ENCODE measurements at places on chromosomes 7 and 10. TPM values are rescaled to one million over a fixed set of nuclear protein-coding genes. Genes with fewer than 3 reads are reported as not detected.
A peak's percentile ranks its signal among the peaks of the same experiment; 100 is the strongest.

- peak; percentile 45 for ATAC-seq
These were observed 395.1 kb upstream of the GALNT17 start for GRCh38 chr7:70736715-70737460.

- no peak for ATAC-seq
These were observed 303.5 kb downstream of the OTUD1 start for GRCh38 chr10:23742368-23742767.

DNA sequence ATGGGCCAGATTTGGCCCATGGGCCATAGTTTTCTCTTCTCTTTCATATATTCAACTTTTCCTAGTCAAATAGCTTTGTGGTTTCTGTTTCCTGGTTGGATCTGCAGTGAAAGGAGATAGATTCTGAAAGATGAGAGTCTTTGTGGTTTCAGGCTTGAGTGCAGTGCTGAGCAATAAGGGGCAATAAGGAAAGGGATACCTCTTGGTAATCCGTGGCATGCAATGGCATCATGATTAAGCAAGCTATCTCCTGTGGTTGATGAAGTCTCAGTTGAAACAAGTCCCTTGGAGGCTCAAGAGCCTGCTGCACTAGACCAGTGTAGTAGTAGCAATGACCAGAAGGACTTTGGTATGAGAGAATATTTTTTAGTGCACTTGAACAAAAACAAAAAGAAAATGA lies 187.7 kb upstream of the CNTNAP2 start:
- no peak for ATAC-seq

DNA sequence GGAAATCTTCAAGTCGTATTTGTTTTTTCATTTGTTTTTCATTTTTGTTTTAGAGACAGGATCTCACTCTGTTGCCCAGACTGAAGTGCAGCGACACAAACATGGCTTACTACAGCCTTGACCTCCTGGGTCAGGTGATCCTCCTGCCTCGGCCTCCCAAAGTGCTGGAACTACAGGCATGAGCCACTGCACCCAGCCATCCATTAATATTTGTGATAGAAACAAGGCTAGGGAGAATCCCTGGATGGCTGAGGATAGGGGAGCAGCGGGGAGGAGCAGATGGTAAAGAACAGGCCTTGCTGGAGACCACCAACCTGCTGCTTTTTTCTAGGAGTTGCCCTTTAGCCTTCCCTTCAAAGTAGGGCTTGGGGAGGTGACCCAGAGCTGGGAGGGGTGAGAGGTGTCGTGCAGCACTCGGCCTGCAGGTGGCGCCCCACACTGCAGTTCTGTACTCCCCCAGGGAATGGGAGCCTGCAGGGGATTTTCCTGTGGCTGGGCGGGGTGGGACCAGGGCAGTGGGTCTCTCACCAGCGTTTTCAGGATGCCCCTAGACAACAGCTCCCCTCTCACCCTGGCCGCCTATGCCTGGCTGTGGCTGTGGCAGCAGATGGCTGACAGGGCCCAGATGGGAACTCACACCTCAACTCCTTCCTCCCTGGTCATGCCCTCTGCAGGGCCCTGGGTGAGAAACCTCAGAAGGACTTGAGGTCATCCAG lies 12.6 kb upstream of the CDH23 start:
- ATAC-seq = peak; percentile 89

DNA sequence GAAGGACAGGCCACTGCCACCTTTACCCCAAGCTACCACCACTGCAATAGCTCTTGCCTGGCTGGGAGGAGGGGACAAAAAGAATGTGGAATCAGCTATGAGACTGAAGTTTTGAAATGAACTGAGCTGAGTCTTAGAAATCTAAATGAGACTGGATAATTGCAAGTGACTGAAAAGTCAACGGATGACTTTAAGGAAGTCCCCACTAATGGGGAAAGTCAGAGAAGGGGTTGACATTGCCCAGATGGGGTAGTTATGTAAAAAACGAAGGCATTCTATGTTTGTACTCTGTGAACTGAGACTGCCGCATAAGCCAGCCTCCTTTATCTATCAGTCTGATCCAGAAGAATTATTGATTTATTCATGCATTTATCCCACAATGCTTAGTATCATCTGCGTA lies 67.2 kb downstream of the RBM20 start:
- no peak for ATAC-seq

- ATAC-seq = no peak
These were observed 54.3 kb downstream of the BMS1 start for GRCh38 chr10:42836771-42837468.

DNA sequence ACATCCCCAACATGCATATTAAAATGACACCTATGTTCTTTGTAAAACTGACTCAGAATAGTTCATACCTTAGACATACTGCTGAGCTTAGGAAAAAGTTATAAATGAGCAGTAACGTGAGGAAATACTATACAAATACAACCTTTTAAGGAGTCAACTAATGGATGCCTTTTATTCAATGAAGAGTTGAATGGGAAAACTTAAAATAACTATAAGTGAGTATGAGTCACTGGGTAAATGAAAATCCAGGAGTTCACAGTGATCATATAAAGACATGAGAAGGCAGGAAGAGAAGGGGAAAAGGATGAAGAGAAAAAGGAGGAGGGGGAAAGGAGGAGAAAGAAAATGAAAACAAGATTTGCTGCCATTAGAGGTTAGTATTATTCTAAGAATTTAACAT lies 157.8 kb upstream of the PCDH15 start:
- no peak for ATAC-seq

GRCh38 chr7:131522325-131522930 lies 34.0 kb downstream of the PODXL start:
- no peak for ATAC-seq

- ATAC-seq = no peak
These were observed 1.4 kb downstream of the CPA4 start for GRCh38 chr7:130294314-130294713.

GRCh38 chr10:50946991-50947781 lies 61.8 kb upstream of the A1CF start:
- ATAC-seq = no peak

DNA sequence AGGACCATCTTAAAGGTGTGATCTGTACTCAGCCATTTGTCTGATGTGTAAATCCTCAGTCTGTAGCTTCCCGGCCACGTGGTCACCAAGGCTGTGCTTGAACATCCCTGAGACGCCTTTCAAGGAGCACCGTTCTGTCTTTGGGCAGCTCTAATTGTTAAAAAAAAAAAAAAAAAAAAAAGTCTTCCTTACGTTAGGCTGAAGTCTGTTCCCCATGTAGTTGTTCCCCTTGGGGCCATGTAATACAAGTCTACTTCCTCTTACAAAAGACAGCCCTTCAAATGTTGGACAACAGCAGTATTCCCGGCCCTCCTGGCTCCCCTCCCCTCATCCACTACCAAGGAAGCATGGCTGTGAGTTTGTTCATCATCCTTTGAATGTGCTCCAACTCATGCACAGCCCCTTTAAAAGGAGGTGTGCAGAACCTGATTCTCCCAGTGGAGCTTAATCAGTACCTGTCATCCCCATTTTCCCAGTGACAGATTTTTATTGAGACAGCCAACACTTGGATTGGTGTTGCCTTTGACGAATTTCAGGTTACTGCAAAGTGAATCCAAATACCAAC lies 392.2 kb upstream of the GALNT17 start:
- ATAC-seq = no peak

- ATAC-seq = no peak
These were observed 28.2 kb downstream of the ADK start for GRCh38 chr10:74179111-74179710.

DNA sequence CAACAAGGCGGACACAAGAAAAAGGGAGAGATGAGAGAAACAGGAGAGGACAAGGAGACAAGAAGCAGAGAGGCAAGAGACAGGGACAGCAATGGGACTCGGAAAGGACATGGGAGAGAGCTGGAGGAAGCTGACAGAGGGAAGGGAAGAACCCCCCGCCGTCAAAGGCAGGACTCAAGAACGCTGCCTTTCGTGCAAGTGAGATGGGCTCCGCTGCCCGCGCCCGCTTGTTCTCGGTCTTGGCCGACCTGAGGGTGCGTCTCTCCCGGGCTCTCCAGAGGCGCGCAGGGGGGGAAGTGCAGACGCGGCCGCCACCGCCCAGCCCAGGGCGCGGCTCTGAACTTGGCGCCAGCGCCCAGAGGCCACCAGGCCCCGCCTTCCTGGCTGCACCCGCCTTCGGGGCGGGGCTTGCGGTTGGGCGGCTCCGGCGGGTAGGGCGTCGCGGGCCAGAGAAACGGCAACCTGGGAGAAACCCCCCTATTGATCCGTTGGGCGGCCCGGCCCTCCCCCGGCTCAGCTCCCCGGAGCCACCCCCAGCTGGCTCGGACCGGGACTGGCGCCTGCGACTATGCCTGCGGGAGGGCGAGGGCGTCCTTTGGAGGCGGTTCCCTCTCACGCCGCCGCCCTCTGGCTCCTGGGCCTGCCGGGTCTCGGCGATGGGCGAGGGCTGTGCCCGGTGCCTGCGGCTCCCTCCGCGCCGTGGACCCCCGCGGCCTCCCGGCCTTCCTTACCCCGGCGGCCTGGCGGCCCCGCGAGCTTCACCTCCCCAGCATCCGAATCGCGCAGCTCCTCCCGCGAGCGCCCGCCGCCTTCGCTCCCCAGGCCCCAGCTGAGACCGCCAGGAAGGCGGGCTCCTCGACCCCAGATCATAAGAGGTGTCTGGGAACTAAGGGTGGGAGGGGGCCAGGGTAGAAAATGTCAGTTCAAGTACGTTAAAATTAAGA lies 2.2 kb upstream of the ANTXRL start:
- ATAC-seq = peak; percentile 90

GRCh38 chr7:114799628-114800028 lies 122.3 kb upstream of the MDFIC start:
- ATAC-seq = no peak

- ATAC-seq = peak; percentile 89
These were observed 141.1 kb upstream of the PCBD1 start for GRCh38 chr10:71029411-71029892.

DNA sequence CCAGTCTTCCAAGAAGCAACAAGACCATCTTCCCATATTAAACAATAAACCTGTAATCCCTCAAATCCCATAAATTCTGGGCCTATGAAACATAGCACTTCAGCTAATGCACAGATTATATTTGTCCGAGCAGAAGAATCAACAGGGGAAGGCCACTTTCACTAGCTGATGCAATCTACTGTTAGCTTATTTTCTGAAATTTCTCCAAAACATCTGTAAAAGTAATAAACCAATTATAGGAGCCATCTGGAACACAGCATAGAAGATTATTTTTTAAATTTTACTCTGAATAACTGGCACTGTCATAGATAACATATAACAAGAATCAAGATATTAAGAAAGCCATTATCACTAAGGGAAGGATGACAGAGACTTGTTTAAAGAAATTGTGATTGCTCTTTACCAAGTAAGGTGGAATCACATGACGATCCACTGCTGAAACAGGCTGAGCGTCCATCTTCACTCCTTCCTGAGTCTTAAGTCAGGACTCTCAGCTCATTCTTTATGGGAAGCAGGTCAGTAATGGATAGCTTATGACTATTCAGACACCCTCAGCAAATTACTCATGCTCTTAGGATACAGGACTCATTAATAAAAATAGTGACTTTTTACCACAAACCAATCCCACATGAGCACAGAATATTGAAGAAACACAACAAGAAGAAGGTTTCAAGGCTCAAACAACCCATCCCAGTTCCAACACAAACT lies 719.5 kb downstream of the XPNPEP1 start:
- peak; percentile 27 for ATAC-seq

GRCh38 chr7:98464558-98464940 lies 63.7 kb upstream of the BAIAP2L1 start:
- ATAC-seq = no peak

- ATAC-seq = no peak
These were observed 172.1 kb downstream of the CYP26A1 start for GRCh38 chr10:93245779-93246178.

GRCh38 chr10:114550756-114551635 lies 107.1 kb downstream of the ABLIM1 start:
- ATAC-seq = no peak

- ATAC-seq = peak; percentile 22
These were observed 3.7 kb downstream of the NRP1 start for GRCh38 chr10:33330543-33331378.

DNA sequence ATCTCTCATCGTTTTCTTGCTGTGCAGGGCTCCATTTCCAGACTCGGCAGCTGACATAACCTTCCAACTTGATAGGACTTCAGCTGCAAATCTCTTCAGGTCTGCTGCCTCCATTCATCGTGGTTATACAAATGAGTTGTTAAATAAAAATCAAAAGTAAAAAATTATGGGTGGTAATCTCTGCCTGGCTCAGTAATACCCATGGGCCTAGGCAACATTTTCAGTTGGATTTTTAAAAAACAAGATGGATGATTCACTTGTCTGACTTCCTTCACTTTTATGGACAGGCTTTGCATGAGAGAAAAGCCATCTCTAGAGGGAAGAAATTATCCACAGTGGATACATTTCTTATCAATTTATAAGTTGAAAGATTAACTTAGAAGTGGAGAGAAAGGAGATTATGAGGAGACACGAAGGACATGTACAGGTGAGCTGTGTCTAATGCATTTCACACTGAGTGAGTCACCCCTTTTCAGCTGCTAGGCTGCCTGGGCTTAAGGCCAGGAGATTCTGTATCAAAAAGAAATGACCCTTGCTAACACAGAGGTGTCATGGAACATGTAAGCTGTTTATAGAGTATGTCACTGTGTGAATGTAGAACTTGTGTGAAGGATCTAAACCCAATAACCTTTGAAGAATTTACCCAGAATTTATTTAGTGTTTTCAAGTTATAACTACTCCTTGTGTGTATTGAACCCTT lies 495.1 kb downstream of the AUTS2 start:
- peak; percentile 59 for ATAC-seq

GRCh38 chr7:116500078-116500853 lies 728 bp downstream of the CAV2 start:
- ATAC-seq = peak; percentile 29

DNA sequence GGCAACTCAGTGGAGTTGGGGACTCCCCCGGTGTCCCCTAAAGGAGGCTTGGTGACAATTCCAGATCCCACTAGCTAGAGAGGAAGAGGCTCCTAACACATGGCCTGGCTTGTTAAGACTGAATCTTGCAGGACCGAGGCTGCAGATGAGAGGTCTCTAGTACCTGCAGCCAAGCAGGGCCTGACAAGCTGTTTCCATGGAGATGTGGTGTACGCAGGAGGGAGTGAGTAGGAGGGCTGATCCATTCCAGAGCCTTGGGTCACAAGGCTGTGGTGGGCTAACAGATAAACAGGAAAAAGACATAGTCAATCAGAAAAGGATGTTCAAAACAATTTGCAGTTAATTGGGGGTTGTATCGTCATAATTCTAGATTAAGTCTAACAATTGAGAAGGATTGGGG lies 77.3 kb upstream of the MKLN1 start:
- peak; percentile 99 for ATAC-seq

Gene TFEC
- total RNA-seq = 2.6 TPM

Gene ITPRID1
- total RNA-seq = 0.41 TPM

Gene PDK4
- total RNA-seq = 4.1 TPM

Gene C7orf57
- total RNA-seq = not detected

Gene MGMT
- total RNA-seq = 14.6 TPM

Gene ELMO1
- 49.8 TPM for total RNA-seq

Gene TWIST1
- 334 TPM for total RNA-seq

Gene ASB4
- total RNA-seq = 0.41 TPM

Gene TMEM120A
- total RNA-seq = 23.7 TPM

Gene SEC24C
- total RNA-seq = 71.5 TPM

Gene VGF
- 61.6 TPM for total RNA-seq

Gene GRID1
- total RNA-seq = 0.69 TPM

Measured in motor neuron (in vitro differentiated cells).